Thymus (tissue), 14 donors: ENCODE measurements at places on chromosomes 2 and 18.

DNA sequence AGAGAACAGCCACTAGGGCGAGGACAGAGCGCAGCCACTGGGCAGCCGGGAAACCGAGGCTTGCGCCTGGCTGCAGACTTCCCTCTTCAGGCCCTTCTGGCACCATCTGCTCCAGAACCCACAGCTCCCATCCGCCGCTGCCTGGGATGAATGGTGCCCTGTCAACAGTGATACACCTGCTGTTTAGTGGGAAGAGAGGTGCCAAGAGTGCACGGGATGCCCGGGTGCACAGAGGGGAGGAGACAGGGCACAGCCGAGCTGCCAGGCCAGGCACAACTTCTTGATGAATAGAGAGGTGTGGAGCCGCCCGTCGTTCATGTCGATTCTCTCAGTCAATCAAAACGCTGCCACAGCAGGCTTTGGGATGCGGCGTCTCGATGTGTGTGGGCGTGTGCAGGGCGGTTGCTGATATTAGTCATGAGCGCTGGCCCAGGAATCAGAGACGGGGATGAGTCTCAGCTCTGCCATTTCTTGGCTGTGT, 39.5 kb downstream of the RRM2 start:
- H3K27ac ChIP-seq: no peak overlapping the region
- peaks cover 65% of the 10 kb centered on the region for H3K36me3 ChIP-seq
- no peak for DNase-seq
- H3K27me3 ChIP-seq: no peaks in the 10 kb centered on the region
- peaks cover 3% of the 10 kb centered on the region for H3K4me1 ChIP-seq

DNA sequence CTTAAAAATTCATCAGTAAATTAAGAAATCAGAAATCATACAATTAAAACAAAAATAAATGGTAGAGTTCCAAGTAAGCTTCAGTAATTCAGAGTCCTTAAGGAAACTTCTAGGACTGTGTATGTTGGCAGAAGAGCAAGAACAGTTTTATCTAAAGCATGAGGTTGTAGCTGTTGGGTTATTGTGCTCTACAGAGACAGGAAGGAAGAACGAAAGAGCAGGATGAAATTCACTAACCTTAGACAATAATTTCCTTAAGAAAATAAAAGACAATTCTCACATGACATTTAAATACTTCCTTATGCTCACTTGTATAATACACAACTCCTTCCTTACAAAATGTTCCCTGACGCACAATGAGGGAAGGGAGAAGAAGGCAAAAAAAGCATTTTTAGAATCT, 133.4 kb downstream of the STK39 start:
- H3K27ac ChIP-seq: no peak overlapping the region
- H3K27me3 ChIP-seq: no peaks in the 10 kb centered on the region
- H3K36me3 ChIP-seq: peaks cover 14% of the 10 kb centered on the region
- no peak for DNase-seq

- no peak for DNase-seq
- peaks cover 3% of the 10 kb centered on the region for H3K4me1 ChIP-seq
- no peak overlapping the region for H3K4me3 ChIP-seq
- peaks cover 38% of the 10 kb centered on the region for H3K36me3 ChIP-seq
- peak overlapping the region; percentile 56 for H3K27ac ChIP-seq
Measured at GRCh38 chr18:35106845-35107148, 65.6 kb downstream of the MAPRE2 start.

DNA sequence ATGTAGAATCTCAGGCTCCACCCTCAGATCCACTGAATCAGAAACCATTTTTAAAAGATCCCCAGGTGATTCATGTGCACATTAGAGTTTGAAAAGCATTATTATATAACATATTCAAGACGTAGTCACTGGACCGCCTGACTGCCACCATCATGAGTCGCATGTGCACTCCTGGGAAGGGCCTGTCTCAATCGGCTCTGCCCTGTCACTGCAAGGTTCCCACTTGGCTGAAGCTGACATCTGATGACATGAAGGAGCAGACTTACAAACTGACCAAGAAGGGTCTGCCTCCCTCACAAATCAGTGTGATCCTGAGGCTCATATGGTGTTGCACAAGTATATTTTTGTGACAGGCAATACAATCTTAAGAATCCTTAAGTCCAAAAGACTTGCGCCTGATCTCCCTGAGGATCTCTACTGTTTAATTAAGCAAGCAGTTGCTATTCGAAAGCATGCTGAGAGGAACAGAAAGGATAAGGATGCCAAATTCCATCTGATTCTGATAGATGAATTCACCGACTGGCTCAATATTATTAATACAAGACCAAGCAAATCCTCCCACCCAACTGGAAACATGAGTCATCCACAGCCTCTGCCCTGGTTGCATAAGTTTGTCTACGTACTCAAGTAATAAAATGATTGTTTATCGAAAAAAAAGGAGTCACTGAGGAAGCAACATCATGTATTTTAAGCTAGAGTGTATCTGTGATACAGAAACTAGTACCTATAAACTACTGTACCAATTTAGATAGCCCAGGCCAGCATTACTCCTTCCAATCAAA, 26.2 kb downstream of the ATAD2B start:
- no peak for DNase-seq
- H3K4me3 ChIP-seq: no peak overlapping the region
- H3K4me1 ChIP-seq: no peaks in the 10 kb centered on the region
- H3K27me3 ChIP-seq: no peaks in the 10 kb centered on the region

- no peak for DNase-seq
- H3K36me3 ChIP-seq: no peaks in the 10 kb centered on the region
- no peak overlapping the region for H3K4me3 ChIP-seq
- no peaks in the 10 kb centered on the region for H3K4me1 ChIP-seq
- H3K27ac ChIP-seq: no peak overlapping the region
Measured at GRCh38 chr2:77363277-77363676, 158.9 kb downstream of the LRRTM4 start.
